ENCODE measurements at places on chromosomes 6 and 20.

DNA sequence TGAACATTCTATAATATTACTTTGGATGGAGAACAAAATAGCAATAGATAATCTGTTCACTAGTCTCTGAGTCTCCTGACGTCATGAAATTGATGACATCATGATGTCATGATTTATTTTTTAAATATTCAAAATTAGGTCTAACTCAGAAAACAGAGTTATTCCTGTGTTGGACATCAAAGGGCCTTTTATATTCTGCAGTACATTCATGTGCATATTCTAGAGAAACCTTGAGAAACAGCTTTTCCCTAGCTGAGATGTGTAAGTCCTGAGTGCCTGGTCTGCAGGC is 53.3 kb downstream of the MYB start:
- DNase-seq, result no peak

- DNase-seq, result no peak
These were observed 165.6 kb downstream of the ALDH8A1 start for GRCh38 chr6:134784336-134784735.

DNA sequence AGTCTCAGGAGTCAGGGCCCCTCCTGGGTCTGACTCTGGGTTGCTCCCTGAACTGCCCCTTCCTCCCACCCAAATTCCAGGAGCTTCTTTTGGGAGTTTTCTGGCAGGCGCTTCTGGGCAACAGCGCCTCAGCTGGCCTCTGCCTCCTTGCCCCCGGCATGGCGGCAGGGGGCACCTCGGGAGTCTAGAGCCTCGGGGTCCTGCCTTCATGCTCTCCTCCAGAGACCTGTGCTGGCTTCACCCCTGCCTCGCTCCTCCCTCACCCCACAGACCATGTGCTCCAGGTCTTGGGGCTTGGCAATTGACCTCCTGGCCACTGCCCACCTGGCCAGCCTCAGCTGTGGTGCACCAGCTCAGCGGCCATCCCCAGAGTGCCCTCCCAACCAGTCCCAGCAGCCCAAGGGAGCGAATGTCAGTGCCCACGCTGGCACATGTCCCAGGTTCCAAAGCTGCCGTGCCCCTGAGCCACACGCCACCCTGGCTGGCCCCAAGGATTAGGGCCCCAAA is 43.4 kb downstream of the SRC start:
- no peak for DNase-seq

DNA sequence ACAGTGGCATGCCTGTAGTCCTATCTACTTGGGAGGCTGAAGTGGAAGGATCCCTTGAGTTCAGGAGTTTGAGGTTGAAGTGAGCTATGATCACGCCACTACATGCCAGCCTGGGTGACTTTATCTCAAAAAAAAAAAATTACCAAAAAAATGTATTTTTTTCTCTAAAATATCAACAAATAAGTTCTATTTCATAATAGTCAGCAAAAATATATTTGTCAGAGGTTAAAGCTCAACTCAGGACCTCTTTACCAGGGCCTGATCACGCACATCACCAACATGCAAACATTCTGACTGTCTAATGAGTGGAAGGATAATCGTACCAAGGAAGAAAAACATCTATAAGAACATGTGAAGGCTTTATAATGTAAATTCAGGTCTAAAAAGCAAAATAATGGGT is 387.0 kb downstream of the SYNE1 start:
- no peak for DNase-seq

- no peak for DNase-seq
These were observed 116.9 kb downstream of the SLX4IP start for GRCh38 chr20:10551732-10552724.

DNA sequence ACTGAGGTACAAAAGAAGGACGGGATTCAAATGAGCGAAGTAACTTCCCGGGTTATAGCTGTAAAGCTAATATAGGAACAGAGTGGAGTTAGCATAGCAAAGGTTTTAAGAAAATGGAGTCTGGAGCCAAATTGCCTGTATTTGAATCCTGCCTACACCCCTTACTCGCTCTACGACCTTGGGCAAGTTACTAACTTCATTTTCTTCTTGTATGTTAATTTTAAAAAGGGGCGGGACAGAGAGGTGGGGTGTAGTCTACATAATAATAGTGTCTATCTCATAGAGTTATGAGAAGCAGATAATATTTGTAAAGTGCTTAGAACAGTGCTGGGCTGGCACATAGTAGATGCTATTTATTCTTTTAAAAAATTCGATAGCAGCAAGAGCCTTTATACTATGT is 705 bp downstream of the ZSCAN23 start:
- DNase-seq, result no peak

DNA sequence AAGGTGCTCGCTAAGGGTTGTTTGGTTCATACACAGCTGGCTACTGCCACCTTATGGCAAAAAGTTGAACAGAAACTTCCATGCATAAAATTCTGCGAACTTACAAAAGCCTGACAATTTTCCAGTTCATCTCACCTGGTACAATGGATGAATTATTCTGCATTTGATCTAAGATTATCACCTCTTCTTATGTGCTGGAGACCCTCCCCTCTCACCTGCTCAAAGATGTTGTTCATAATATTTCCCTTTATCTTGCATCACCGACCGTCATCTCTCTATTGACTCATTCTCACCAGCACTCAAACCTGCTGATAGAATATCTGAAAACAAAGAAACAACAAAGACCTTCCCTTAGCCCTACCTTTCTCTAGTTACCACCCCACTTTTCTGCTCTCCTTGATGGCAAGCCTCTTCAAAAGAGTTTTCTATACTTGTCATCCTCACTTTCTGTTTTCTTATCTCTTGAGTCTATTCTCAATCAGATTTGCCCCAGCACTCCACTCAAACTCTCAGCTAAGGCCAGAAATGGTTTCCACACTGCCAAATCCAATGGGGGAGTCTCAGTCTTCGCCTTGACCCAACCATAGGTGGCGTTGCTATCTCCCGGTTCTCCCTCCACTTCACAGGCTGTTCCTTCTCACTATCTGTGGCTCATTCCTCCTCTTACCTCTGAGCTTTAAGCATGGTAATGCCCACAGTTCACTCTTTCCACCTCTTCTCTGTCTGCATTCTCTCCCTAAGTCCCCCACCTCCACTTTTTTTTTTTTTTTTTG is 25.8 kb downstream of the SNRNP48 start:
- DNase-seq, result no peak

DNA sequence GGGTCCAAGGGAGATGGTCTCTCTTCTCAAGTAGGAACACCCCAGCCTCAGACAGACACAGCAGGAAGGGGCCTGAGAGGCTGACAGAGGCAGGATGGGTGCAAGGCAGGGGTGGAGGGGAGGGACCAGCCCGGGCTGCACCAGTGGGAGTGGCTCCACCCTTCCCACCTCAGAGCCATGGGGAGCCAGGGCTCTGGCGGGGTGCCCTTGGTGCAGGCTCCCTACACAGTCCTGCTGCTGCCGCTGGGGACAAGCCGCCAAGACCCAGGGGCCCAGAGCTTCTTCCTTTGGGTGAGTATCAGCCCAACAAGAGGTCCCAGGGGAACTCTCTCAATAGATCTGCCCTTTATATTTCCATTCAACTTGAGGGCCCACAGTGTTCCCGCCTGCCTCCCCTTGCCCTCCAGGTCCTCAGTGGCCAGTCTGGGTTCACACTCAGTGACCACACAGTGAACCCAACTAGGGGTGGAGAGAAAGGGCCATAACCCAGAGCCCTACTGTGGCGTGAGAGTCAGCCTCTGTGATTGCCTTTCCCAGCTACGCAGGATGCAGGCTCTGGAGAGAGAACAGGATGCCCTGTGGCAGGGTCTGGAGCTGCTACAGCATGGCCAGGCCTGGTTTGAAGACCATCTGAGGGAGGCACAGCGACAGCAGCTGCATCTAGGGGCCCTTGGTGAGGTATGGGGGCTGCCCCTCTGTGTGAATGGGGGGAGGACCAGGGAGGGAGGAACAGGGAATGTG is 592 bp downstream of the SAPCD1 start:
- no peak for DNase-seq

- DNase-seq, result peak; percentile 34
These were observed 67.4 kb upstream of the XRN2 start for GRCh38 chr20:21235484-21236445.

Measured in activated naive CD8-positive, alpha-beta T cell treated with anti-CD3 and anti-CD28 coated beads, Interleukin-2, amount 50 U/mL, for 16 hours (primary cell).